Right kidney (tissue), 9 donors: ENCODE measurements at places on chromosomes 11 and 22.
A peak's percentile ranks its signal among the peaks of the same experiment; 100 is the strongest.

- DNase-seq, result no peak
These were observed 7.2 kb upstream of the BID start for GRCh38 chr22:17781319-17782031.

DNA sequence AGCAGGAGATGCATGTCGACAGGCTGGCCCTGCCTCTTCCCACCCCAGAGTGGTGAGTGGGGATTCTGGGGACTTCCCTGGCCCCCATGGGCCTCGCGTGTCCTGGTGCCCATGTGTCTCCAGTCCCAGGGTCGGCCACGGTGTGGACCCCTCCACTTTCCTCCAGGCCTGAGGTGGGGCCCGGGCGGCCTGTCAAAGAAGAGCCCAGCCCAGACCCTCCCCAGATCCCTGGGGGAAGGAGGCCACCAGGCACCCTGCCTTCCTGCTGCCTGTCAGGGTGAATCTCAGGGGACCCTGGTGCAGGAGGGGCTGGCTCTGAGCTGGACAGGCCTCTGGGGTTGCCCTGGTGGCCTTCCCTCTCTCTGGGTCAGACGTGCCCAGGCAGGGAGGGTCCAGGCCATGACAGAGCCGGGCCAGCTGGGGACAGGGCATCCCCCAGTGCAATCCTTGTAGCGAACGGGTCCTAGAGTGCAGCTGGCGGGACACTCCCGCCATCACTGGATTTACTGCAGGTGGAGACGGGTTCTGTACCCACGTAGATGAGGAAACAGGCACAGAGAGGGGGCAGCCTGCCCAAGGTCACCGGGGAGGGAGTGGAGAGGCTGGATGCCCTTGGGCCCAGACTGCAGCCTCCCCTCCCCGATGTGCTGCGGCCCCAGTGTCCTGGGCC, 13.5 kb upstream of the MUC6 start:
- peak; percentile 9 for DNase-seq

DNA sequence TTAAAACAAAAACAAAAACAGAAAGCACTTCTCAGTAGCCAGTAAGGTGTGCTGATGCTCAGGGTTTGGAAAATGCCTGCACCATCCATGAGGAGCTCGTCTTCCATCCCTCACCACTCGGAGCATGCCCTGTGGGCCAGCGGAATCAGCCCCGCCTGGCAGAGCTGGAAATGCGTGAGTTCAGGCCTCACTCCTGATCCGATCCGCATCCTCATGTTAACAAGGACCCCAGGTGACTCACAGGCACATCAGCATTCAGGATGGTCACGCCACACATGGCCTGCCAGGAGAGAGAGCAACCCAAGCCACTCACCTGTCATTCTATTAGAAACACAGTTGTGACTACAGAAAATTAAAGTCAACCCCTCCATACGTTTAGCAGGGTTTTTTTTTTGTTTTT, 188.5 kb downstream of the MPPED1 start:
- no peak for DNase-seq

DNA sequence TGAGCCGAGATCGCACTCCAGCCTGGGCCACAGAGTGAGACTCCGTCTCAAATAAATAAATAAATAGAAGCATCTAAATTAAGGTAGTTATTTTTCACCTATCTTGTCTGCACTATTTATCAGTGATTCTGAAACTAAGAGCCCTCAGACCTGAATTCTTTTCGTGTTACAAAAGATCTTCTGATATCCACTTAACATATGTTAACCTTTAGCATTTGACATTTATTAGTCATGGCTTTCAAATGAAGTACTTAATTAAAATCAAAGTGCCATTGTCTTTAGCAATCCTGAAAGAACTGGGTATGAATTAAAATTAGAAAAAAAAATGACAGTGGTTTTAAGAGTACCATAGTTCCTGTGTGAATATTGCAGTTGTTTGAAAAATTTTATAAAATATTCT, 99.1 kb upstream of the TIMP3 start:
- DNase-seq, result no peak

DNA sequence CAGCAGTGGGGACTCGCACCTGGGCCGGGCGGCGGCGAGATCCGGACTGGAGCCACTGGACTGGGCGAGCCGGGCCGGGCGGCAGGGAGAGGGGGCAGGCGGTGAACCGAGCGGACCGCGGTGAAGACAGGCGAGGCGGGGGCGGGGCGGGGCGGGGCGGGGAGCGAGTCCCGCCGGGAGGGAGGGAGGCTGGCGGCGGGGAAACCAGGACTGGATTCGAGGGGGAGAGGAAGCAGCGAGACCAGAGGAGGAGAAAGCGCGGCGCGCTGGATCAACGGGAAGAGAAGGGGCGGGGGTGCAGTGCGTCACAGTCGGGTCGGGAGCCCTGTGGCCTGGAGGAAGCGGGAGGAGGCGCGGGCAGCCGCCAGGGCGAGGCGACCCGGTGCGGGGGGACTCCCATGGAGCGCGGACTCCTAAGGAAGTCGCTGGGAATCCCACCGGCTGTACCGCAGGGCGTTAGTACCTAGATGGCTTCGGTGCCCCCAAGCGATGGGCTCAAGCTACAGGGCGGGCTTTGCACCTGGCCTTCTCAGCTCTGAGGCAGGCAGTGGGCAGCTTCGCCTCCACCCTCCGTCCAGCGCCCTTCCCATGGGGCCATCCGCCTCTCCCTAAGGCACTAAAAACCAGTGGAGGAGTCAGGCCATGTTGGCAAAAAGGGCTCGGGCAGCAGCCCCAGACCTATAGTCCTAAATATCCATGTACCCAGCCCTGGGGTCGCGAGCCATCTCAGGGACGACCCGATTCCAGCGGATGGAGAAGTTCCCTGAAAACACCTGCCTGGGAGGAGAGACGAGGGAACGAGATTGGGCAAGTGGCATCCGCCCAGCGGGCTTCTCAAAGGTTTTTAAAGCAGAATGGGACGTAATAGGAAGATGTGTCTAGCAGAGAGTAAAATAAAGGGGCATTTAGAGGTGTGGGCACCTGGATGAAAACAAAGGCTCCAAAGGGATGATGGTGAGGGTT, at the start of gene TMEM121B:
Gene TMEM121B, minus strand, starts transcription at position 128 of the 963 bp plus-strand sequence. CDS start 233 bp downstream, outside the sequence.
- DNase-seq, result peak; percentile 72

- DNase-seq, result no peak
These were observed 86.7 kb downstream of the APOL5 start for GRCh38 chr22:35804421-35804820.

DNA sequence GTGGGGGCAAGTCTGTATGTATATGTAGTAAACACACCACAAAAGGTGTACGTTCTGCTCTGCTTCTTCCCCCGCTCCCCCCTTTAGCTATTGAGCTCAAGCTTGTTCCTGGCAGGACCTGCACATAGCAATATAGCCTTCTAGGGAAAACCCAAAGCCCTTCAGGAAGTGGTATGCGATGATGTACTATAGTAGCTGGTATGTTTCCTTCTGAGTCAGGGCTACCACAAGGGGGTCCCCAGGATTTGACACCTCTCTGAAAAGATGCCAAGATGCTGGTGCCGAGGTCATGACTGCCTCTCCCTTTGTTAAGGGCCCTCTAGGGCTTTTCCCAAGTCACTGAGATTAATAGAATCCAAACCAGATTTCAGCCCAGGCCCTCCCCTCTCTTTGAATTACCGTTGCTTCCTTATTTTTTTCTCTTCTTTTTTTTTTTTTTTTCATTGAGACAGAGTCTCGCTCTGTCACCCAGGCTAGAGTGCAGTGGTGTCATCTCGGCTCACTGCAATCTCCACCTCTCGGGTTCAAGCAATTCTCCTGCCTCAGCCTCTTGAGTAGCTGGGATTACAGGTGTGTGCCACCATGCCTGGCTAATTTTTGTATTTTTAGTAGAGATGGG, 268.4 kb downstream of the ETS1 start:
- no peak for DNase-seq

DNA sequence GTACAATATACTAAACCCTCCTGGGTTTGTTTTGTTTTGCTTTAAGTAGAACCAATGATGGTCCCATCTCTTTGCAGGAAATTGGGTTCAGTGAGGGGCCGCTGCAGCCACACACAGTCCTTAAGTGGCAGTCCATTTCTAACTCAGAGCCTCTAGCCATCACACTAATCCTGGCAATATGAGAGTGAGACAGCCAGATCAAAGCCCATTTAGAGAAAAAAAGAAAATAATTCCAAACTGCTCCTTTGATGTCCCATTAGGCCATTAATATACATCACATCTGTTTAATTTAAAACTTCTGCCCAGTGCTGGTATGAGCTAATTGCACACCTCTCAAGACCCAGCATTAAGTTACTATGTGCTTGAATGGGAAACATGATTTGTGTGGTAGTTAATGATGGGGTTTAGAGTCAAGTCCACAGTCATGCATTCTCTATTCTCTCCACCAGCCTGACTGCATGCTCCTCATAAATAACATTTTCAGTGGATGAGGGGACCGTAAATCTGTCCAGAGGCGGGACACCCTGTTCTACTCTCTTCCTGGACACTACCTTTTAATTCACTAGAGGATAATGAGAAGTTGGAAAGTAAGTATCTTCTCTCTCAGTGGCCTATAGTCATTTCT, 53.8 kb upstream of the BIRC3 start:
- no peak for DNase-seq

DNA sequence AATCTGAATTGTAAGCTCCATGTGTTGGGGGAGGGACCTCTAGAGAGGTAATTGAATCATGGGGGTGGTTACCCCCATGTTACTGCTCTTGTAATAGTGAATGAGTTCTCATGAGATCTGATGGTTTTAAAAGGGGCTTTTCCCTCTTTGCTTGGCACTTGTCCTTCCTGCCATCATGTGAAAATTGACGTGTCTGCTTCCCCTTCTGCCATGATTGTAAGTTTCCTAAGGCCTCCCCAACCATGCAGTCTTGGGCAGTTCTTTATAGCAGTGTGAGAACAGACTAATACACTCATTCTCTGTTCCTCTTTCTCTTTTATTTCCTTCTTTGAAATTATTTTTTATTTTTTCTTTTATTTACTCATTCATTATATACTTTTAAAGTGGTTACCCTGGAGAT, 239.4 kb downstream of the CSNK2A3 start:
- DNase-seq, result no peak
